AG08396 (cell line): ENCODE measurements at places on chromosomes 11 and 22.

DNA sequence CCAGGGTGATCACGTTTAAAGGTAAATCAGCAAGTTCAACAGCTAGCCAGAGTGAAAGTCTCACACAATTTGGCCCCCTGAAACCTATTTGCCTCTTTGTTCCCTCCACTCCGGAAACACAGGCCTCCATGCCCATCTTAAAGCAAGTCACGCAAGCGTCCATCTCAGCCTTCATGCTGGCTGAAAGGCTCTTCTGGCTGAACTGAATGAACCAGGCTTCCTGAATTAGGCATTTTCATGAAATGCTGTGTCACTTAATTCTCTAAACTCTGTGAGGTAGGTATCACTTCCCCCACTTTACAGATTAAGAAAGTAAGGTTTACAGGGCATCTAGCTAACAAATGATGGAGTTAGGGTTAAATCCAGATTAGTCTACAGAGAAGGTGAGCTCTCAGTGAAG lies 1.4 kb downstream of the SLC25A17 start:
- DNase-seq = no peak

DNA sequence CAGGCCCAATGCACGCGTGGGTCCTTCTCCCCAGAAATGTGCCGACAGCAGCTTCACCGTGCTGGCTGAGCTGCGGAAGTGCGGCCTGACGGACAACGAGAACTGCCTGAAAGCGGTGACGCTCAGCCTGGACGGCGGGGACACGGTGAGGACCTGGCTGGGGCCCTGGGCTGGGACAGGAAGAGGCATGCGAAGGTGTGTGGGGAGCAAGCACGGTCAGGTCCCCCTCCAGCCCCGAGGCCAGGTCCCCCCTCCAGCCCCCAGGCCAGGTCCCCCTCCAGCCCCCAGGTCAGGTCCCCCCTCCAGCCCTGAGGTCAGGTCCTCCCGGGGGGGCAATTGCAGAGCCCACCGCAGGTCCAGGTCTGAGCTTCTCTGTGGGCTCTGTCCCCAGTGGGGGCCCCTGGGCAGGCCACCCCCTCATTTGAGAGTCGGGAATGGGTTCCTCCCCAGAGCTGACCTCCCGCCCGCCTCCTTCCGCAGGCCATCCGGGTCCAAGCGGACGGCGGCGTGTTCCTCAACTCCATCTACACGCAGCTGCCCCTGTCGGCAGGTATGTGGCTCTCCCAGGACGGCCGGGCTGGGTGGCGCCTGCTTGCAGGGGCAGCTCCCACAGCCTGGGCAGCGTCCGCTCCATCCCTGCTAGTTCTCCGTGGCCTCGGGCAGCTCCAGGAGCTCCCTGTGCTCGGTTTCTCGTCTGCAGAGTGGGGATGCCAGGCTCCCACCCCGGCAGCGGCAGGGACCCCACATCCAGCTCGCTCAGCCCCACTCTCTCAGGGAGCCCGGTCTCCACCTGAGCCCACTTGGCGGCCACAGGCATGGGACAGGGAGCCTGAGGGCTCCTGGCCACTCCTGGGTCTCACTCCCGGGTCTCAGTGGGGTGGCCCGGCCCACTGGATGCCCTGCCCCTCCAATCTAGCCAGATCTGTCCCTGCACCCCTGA lies 7.9 kb downstream of the MUC5B start:
- no peak for DNase-seq

DNA sequence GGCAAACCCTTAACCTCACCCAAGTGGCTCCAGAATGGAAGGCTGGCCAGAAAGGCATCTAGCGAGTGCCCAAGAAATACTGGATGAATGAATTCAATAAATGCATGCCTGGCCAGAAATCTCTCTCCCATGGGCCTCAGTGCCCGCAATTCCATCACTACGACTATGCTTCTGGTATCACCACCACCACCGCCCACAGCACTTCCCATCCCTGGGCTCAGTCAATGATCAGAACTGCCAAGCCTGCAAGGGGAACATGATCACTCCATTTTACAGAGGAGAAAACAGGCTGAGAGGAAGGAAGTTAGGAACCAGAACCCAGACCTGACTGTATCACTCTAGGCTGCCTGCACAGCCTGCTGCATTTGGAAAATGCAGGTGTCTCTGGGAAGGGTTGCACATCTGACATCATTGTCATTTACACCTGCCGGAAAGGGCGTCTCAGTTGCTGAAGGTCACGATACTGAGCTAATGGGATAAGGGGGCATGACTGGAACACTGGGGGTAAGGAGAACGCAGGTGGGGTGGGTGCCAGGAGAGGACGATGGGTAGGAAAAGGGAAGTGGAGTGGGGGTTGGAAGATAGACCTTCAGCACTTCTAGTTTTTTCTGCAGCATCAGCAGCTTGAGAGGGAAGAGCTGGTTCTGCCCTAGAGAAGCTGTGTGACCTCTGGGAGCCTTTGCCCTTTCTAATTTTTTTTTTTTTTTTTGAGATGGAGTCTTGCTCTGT lies 3.2 kb downstream of the GPR152 start:
- no peak for DNase-seq

- no peak for DNase-seq
These were observed 7.2 kb downstream of the LYVE1 start for GRCh38 chr11:10561043-10561818.

DNA sequence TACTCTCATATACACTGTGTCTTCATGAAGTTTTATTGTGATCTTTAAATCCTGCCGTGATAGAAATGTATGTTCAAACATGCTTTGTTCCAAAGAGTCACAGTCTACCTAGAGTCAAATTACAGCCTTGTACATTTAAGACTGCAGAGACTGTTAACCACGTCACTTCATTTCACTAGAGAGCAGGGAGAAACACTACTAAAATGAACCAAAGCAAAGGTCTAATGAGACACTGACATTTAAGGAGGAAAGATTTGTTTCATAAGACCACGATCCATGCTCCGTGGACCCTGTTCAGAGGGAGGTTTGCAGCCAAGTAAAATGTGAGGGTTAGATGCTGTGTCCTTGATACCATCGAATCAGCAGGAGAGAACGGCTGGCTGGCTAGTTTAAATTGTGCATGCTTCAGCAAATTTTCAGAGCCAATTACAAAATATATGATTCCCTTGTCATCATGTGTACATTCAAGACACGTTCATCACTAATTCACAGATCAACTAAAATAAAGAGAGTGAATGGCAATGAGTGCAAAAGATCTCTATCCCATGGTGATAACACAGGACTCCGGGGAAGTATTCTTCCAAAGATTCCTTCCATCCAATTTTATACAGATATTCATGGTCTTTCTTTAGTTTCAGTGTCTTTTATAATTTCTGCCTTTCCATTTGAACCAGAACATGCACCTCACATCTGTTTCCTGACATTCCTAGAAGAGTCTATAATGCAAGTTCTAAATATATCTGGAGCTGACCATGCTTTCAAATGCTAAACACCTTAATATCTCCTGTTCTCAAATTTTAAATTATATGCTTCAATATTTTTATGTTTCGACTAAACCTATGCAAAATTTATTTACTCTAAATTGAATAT lies 960.9 kb upstream of the FAT3 start:
- DNase-seq = no peak

- DNase-seq = no peak
These were observed 82.4 kb downstream of the CTTN start for GRCh38 chr11:70480711-70481110.

DNA sequence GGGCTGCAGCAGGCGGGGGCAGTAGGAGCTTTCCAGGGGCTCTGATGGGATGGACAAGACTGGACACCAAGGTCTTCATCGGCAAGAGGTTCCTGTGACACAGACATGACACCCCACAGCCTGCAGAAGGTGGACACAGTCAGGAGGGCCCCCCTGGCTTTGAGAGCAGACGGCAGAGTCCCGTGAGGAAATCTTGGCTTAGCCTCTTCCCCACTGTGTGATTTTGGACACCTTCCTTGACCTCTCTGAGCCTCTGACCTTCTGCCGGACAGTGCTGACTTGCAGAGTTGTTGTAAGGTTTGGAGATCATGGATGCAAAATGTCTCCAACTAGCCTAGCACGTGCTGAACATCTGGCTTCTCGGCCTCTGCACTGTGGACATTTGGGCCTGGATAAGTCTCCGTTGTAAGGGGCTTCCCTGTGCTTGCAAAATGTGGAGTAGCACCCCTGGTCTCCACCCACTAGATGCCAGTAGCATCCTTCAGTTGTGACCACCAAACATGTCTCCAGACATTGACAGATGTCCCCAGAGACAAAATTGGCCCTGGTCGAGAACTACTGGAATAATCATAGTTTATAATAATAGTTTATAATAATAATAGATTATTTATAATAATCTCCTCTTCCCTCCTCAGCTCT lies 54.6 kb downstream of the MCM5 start:
- DNase-seq = no peak

DNA sequence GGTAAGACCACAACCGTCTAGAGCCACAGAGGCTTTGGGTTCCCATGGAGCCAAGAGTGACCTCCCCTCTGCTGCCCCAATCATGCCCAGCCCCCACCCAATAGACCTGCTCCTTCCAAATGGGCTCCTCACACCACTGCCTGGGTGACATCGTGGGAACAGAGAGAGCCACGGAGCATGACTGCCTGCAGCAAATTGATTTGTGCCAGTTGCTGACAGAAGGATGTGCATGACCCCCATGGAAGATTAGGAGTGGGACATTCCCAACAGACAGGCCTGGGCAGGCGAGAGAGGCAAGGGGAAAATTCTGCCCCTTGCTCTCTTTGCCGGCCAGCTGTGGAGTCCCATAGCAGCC lies 88.5 kb downstream of the TENM4 start:
- no peak for DNase-seq

DNA sequence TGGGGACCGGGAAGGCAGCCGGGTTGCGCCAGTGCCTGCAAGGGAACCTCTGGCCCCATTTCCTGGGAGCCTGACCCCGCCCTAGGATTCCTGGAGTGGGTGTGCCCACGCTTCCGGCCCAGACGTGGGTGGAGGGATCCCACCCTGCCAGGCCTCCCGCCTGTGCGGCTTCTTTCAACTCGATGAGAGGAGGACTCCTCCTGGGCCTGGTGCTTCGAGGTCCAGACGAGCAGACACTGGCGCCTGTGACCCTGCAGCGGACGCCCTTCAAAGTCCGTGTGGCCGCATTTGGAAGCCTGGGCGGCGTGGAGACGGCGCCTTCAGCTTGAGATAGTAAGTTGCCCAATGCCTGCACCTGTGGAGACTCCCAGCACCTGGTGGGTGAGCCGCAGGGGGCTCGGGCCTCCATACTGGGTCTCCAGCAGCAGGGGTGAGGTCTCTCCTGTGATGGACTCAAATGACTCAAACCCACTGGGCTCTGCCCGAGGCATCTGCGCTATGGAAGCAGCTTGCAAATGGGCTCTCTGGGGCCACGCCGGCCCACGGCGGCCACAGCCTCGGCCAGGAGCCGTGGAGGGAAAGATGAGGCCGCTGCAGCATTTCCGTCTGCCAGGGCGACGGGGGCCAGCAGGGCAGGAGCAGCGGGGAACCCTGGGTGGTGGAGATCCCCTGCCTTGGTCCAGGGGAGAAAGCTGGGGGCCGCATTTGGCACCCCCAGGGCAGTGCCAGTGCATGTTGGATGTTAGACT lies 64.3 kb upstream of the PPARA start:
- peak; percentile 85 for DNase-seq

GRCh38 chr11:119991669-119992068 lies 146.2 kb downstream of the TRIM29 start:
- no peak for DNase-seq

- DNase-seq = no peak
These were observed 189.0 kb upstream of the NARS2 start for GRCh38 chr11:78763664-78764063.

- DNase-seq = no peak
These were observed 27.1 kb upstream of the TMPRSS4 start for GRCh38 chr11:118049771-118050170.

- peak; percentile 100 for DNase-seq
These were observed at the start of gene PITPNB for GRCh38 chr22:27919222-27919941. Gene PITPNB, minus strand, starts transcription at chr22:27919256. Its CDS starts 65 bp downstream, at chr22:27919191.

GRCh38 chr22:47082505-47082904 lies 320.1 kb downstream of the TBC1D22A start:
- DNase-seq = no peak

- DNase-seq = no peak
These were observed 173.8 kb downstream of the LARGE1 start for GRCh38 chr22:33746501-33746928.

- peak; percentile 84 for DNase-seq
These were observed 5.8 kb downstream of the TSPAN4 start for GRCh38 chr11:848380-848931.

DNA sequence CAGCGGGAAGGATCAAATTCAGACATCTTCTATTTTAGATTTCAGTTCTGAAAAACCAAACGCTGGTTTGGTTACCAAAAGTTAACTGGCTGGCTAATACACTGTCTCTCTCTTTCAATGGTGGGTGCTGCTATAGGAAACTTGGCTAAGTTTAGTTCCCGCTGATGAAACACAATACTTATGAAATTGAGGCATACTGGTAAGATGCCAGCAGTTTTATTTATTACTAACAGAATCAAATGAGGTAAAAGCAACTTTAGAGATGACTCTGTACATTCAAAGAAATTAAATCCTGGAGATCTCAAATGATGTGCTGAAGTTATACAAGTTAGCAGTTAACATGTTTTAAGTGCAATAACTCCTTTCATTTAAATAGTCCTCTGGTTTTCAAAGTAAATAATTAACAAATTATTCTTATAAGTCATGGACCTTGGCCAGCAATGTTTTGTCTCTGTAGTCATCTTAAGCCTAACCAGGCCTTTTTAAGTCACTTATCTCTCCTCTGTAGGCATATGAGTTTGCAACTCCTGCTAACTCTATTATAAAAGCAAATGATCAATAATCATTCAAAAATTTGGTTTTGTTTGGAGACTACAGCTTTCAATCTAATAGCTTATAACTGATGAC lies 54.8 kb downstream of the PAK1 start:
- no peak for DNase-seq

DNA sequence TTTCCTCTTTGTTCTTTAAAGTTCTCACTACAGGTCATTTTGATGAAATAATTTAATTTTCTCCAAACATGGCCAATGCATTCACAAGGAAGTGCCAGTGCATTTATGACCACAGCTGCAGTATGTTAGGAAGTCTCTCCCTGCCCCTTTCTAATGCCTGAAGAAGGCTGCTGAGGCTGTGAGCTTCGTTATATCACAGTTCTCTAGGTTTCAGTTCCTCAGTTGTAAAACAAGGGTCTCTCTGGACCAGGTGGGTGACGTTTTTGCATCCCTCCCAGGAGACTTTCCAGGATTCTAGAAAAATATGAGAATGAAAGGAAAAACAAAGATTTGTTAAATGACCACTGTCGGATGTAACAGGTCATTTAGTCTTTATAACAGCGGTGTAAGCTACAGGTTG lies 171.6 kb downstream of the LARGE1 start:
- DNase-seq = no peak

GRCh38 chr11:107677924-107678631 lies 33.8 kb downstream of the SLN start:
- DNase-seq = no peak
